ENCODE measurements at places on chromosomes 6 and 20. TPM values are rescaled to one million over a fixed set of nuclear protein-coding genes. Genes with fewer than 3 reads are reported as not detected.

The SLC17A2 gene
- not detected for polyA plus RNA-seq

The HLA-DQB1 gene
- polyA plus RNA-seq, result 0.92 TPM

The LHFPL5 gene
- polyA plus RNA-seq, result 1.5 TPM

The LINC00237 gene
- polyA plus RNA-seq, result 8.5 TPM

The BEND6 gene
- polyA plus RNA-seq, result 106 TPM

The NMBR gene
- polyA plus RNA-seq, result 5.8 TPM

The CDYL gene
- 20.3 TPM for polyA plus RNA-seq

The GRM1 gene
- polyA plus RNA-seq, result 8.6 TPM

The PNPLA1 gene
- 0.27 TPM for polyA plus RNA-seq

The RSPO4 gene
- 7.8 TPM for polyA plus RNA-seq

The SLC35D3 gene
- 0.71 TPM for polyA plus RNA-seq

The MUC22 gene
- not detected for polyA plus RNA-seq

The SIM1 gene
- 0.36 TPM for polyA plus RNA-seq

The CALHM5 gene
- 0.75 TPM for polyA plus RNA-seq

The GFRA4 gene
- polyA plus RNA-seq, result 0.15 TPM

The PAX1 gene
- 0.30 TPM for polyA plus RNA-seq

The RSPO3 gene
- polyA plus RNA-seq, result 3.4 TPM

The FOXF2 gene
- 12.6 TPM for polyA plus RNA-seq

The BANF2 gene
- polyA plus RNA-seq, result not detected

The TRIM31 gene
- not detected for polyA plus RNA-seq

The ADGRG6 gene
- polyA plus RNA-seq, result 6.4 TPM

The THEMIS gene
- 0.14 TPM for polyA plus RNA-seq

The VWA7 gene
- polyA plus RNA-seq, result 4.3 TPM

The NRN1 gene
- polyA plus RNA-seq, result 98.2 TPM

The RIPOR3 gene
- 9.3 TPM for polyA plus RNA-seq

The TREM1 gene
- 0.41 TPM for polyA plus RNA-seq

The GNAS-AS1 gene
- polyA plus RNA-seq, result 0.87 TPM

The ADGB gene
- 0.98 TPM for polyA plus RNA-seq

The TPD52L1 gene
- 21.0 TPM for polyA plus RNA-seq

The PRSS16 gene
- polyA plus RNA-seq, result 1.3 TPM

The NTSR1 gene
- 6.1 TPM for polyA plus RNA-seq

The LY6G5C gene
- polyA plus RNA-seq, result 13.1 TPM

The CSNK2A1 gene
- polyA plus RNA-seq, result 121 TPM

The CD24 gene
- polyA plus RNA-seq, result 367 TPM

The TP53INP2 gene
- polyA plus RNA-seq, result 53.8 TPM

The NPBWR2 gene
- not detected for polyA plus RNA-seq

The OPRM1 gene
- 2.5 TPM for polyA plus RNA-seq

The SLC22A7 gene
- 0.71 TPM for polyA plus RNA-seq

The PGK2 gene
- polyA plus RNA-seq, result not detected

The DLK2 gene
- 13.6 TPM for polyA plus RNA-seq

The PREP gene
- 40.4 TPM for polyA plus RNA-seq

The ALDH5A1 gene
- 68.3 TPM for polyA plus RNA-seq

The PRND gene
- 3.3 TPM for polyA plus RNA-seq

The CCR6 gene
- not detected for polyA plus RNA-seq

The PPIL4 gene
- polyA plus RNA-seq, result 39.2 TPM

The CST2 gene
- polyA plus RNA-seq, result not detected

The SLCO4A1 gene
- 8.7 TPM for polyA plus RNA-seq

The OR12D3 gene
- polyA plus RNA-seq, result not detected

The METTL24 gene
- polyA plus RNA-seq, result 2.8 TPM

The SGK2 gene
- 14.5 TPM for polyA plus RNA-seq

The NR2E1 gene
- polyA plus RNA-seq, result 0.06 TPM

The PDYN gene
- polyA plus RNA-seq, result 8.6 TPM

The OVOL2 gene
- not detected for polyA plus RNA-seq

The HLA-E gene
- polyA plus RNA-seq, result 78.9 TPM
